RCC 7860 (cell line): ENCODE measurements at places on chromosomes 16 and 17.

DNA sequence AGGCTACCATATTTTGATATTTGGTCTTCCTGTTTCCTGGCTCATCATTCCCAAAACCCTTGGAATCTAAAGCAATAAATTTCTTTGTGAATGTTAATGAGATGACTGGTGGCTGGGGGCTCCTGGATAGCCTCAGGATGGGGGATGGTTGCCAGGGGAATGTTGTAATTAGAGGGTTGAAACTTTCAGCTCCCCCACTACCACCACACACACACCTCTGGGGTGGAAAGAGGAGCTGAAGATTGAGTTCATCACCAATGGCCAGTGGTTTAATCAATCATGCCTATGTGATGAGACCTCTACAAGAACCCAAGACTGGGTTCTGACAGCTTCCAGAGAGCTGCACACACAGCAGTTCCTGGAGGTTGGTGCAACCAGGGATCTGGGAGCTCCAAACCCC lies 59.1 kb downstream of the HS3ST3A1 start:
- DNase-seq: no peak

DNA sequence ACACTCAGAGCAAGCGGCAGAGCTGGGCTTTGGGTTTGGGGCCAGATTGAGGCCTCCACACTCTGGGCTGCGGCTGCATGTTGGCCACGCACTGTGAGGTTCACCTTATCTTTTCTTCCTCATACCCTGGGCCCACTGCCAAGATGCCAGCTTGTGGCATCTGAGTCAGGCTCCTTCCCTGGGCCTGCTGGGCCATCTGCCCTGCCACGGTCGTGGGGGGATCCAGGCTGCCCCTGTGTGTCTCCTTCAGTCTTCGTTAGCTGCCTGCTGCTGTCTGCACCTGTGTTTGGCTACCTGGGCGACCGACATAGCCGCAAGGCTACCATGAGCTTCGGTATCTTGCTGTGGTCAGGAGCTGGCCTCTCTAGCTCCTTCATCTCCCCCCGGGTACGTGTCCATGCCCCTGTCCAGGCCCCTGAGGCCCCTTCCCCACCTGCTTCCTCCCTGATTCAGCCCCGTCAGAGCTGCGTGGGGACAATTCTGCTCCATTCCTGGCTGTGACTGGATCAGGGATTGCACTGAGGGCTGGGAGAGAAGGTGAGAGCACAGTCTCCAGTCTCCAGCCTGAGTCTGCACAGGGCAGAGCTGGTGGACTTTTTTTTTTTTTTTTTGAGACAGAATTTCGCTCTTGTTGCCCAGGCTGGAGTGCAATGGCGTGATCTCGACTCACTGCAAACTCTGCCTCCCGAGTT lies 11.2 kb downstream of the SPNS3 start:
- DNase-seq: peak; percentile 79

DNA sequence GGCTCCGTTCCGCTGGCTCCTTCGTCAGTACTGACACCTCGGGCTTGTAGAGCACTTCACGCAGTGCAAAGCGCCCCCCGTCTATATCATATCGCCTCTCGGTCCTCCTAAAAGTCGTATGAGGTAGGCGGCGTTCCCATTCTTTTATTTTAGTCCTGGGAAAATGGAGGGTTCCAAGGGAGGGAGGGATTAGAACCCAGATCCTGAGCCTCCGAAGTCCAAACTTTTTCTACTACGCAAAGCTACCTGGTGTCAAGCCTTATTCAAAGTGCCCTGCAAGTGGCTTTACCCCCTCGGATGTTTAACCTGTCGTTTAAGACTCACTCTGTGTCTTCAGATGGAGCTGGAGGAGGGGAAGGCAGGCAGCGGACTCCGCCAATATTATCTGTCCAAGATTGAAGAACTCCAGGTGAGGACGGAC lies 348 bp upstream of the FTSJ3 start:
- DNase-seq: no peak

GRCh38 chr17:18965530-18966236 lies 13.7 kb downstream of the SLC5A10 start:
- no peak for DNase-seq

- no peak for DNase-seq
Observed at GRCh38 chr16:69863401-69864281, 87.5 kb upstream of the CLEC18A start.

GRCh38 chr17:61345825-61346666 lies 53.6 kb upstream of the TBX2 start:
- no peak for DNase-seq

GRCh38 chr16:58462499-58462996 lies 37.4 kb upstream of the NDRG4 start:
- DNase-seq: no peak

- DNase-seq: no peak
Observed at GRCh38 chr16:4920826-4921225, 16.1 kb downstream of the PPL start.

DNA sequence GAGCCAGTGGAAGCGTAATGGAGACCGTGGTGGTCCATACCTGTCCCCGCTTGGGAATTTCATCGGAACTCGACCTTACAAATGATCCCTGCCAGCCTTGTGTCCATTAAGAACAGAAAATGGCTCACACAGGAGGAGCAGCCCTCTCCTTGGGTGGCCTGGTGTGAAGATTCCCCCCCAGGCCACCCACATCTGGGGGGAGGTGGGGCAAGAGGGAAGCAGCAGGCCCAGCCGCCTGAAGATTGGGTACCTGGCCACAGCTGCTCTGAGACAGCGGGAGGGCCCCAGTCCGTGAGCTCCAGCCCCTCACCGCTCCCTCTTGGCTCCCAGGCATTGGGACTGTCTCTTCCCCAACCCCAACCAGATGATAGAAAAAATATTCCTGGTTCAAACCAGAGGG lies 277.8 kb upstream of the FOXF1 start:
- no peak for DNase-seq

DNA sequence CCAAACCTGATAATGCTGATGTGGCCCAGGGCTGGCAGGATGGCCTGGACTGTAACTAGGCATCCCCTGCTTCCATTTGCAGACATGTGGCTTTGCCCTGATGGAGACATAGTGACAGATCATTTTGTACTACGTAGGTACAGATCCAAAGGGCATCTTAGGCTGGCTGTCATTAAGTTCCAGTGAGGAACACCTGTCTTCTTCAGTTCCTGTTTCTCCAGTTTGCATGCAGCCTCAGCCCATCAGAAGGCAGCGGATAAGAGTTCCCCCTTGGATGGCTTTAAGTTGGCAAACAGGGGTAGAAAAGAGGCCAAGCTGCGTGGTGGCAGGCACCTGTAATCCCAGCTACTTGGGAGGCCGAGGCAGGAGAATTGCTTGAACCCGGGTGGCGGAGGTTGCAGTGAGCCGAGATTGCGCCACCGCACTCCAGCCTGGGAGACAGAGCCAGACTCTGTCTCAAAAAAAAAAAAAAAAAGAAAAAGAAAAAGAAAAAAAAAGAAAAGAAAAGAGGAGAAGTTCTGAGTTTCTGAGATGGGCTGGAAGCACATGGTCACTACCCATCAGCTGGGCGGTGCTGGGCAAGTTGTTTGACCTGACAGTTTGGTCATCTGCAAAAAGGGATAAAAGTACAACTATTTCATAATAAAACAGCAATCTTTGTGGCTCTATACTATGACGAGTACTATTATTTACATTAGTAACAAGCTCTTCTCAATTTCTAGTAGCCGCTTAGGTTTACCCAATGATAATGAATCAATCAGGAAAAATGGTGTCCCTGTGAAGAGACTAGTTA lies 42.7 kb downstream of the CPPED1 start:
- DNase-seq: no peak

DNA sequence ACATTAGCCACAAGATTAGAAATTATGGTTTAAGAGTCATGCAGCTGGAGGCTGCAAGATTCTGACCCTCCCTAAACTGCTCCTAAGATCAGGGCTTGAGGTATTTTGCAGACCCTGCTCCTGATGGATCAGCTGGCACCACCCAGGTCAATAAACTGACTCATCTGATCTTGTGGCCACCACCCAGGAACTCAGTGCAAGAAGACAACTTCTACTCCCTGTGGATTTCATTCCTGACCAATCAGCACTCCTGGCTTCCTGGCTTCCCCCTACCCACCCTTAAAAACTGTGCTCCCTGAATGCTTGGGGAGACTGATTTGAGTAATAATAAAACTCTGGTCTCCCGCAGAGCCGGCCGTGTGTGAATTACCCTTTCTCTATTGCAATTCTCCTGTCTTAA lies 25.0 kb upstream of the MILR1 start:
- DNase-seq: no peak

- DNase-seq: no peak
Observed at GRCh38 chr16:13883276-13883675, 36.7 kb upstream of the ERCC4 start.

GRCh38 chr16:31695667-31696066 lies 168.0 kb downstream of the AHSP start:
- no peak for DNase-seq

DNA sequence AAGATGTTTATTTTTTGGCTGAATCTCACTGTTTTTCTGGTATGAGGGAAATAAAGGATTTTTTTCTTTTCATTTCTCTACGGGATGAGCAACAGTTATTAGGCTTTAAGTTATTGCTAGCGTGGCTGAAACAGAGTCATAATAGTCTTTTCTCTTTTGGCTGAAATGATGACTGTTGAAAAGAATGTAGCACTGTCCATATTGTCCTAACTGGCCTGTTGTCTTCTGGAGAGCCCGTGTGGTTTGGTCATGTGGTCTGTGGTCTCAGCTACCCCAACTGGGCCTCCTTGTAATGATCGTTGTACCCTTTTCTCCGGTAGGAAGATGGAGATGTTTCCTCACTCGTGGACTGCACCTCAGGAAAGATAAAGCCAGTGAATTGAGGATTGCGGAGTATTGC lies 36.6 kb downstream of the EPN2 start:
- DNase-seq: no peak

DNA sequence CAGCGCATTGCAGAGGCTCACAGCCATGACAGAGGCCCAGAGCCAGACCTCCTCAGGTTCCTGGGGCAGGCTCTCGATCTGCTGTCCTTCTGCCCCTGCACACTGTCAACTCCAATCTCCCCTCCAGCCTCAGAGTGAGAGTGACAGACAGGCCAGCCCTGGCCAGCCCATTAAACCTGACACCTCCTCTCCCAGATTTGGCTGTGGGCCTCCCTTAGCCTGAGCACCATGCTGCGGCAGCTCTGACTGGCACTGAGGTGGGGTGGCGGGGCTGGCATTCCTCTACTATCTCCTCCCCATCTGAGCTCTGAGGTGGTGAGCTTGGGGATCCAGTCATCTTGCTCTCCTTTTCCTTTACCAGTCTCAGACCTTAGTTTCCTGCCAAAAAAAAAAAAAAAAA lies 15.5 kb upstream of the C1QL1 start:
- DNase-seq: no peak

DNA sequence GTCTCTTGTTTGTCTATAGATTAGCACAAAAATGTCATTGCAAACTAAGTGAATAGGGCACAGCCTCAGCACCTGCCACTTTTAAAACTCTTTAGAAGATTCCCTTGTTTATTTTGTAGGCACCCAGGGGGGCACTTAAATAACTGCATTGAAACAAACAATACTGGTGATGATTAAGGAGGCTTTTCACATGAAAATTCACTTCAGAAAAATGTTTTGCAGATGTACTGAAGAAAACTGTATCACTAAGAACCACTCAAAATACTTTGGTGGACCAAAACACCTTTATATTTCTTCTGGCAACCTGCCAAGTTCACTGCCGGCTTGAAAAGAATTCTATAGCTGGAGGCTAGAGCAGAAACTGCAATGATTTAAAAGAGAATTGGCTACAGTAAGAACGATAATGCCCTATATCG lies 281.5 kb downstream of the TOX3 start:
- no peak for DNase-seq

- DNase-seq: no peak
Observed at GRCh38 chr17:39486242-39486641, 25.0 kb downstream of the CDK12 start.

GRCh38 chr17:31495022-31495885 lies 103.8 kb downstream of the RAB11FIP4 start:
- peak; percentile 84 for DNase-seq

- no peak for DNase-seq
Observed at GRCh38 chr16:52561910-52562741, 15.2 kb upstream of the TOX3 start.
